GM12878 (cell line): ENCODE measurements at places on chromosomes 5 and 9. TPM values are rescaled to one million over a fixed set of nuclear protein-coding genes. Genes with fewer than 3 reads are reported as not detected.

GRCh38 chr9:71620746-71621145 lies 147.6 kb downstream of the CEMIP2 start:
- DNase-seq: no peak

DNA sequence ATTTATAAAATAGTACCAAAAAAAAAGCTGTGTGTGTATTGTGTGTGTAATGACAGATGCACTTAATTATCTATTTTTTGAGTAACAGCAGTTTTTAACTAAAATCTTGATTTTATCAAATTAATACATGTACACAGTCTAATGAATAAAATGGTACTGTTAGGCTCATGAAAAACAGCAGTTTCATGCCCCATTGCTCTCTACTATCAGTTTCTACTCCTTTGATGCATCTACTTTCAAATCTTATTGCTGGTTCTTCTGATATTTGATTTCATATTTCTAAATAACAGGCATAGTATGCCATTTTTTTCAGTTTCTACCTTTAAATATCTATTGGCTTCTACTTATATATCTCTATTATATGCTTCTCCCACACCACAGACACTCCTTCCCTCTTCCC lies 117.4 kb downstream of the CCDC171 start:
- DNase-seq: no peak

GRCh38 chr9:71604197-71605063 lies 163.9 kb downstream of the CEMIP2 start:
- DNase-seq: no peak

- no peak for DNase-seq
These were observed 147.4 kb upstream of the PUM3 start for GRCh38 chr9:2991292-2991691.

DNA sequence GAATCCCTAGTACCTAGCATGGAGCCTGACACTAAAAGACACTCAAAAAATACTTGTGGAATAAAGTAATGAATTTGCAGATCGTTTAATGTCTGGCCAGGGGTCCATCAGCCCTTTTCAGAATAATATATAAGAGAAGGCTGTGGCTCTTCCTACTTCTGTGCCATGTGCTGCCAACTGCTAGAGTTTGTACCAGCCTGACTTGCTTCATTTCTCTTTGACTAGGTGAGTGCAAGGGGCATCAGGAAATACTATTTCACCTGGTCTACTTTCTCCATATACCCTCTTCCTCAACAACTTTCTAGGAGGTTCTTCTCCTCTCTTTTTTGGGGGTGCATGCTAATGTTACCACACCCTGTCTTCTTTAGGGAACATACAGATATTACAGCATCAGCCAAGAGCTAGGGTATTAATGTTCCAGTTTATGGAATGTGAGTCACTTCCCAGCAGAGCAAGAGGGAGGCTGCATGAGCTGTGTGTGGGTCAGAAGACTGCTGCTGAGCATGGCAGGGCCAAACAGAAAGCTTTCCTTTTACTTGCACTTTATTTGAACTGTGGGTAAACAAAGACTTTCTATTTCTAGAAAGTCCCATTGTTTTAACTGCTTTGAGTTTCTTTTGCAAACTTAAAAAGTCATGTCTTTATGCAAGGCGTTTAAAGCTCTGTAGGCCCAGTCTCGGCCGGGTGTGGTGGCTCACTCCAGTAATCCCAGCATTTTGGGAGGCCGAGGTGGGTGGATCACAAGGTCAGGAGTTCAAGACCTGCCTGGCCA lies 158.9 kb downstream of the ADAMTSL1 start:
- DNase-seq: no peak

- DNase-seq: no peak
These were observed 420.8 kb upstream of the BRINP1 start for GRCh38 chr9:119789987-119790386.

Gene TLX3
- polyA plus RNA-seq: not detected in 2 replicates

Gene LCP2
- polyA plus RNA-seq: 15.0 and 15.3 TPM in 2 replicates

Gene LCN1
- not detected in 2 replicates for polyA plus RNA-seq

Gene CD274
- polyA plus RNA-seq: 15.6 and 16.4 TPM in 2 replicates

Gene NMUR2
- 0.12 TPM in 1 of 2 replicates, not detected in the other for polyA plus RNA-seq
